ENCODE measurements at places on chromosomes 4 and X. TPM values are rescaled to one million over a fixed set of nuclear protein-coding genes. Genes with fewer than 3 reads are reported as not detected.

CT45A3 gene
- not detected for total RNA-seq

GRCh38 chr4:27117453-27117852 is 256.8 kb downstream of the STIM2 start:
- no peak for DNase-seq

DNA sequence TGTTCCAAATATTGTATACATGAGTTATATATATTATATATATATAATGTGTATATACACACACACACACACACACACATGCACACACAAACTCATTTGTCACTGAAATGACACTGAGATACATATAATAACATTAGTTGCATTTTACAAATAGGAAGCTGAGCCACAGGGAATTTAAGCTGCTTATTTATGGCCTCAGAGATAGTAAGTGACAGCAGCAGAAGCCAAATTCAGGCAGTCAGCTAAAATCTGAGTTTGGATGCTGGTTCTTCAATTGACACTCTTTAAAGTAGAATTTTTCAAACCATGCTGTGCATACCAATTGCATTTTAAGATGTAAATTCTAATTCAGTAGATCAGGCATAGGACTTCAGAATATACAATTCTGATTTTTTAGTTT is 163.3 kb upstream of the CTSO start:
- DNase-seq = no peak

DNA sequence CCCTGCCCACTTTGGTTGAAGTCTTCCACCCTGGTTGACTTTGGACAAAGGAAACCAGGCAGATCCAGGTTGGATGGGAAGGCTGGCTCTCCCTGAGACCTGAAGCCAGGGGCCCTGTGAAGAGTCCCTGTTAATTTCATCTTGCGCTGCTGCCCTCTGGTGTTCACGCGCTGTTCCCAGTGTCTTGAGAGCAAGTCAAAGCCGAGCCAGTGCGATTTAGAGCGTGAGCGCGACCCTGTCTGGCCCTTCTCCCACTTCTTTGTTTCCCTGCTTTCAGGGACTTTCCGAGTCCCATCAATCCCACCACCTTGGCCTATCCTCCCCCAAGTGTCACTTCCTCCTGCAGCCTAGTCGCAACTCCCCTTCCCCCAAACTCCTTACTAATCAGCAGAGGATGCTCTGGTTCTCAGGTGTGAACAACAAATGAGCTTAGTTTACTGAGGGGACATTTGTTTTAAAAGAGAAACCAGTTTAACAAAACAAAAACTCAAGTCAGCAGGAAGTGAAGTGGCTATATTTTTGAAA is 25.8 kb upstream of the CHRNA9 start:
- peak; percentile 97 for DNase-seq

BEND2 gene
- 0.11 TPM for total RNA-seq

GRCh38 chr4:94947681-94948108 is 189.9 kb downstream of the BMPR1B start:
- no peak for DNase-seq

DNA sequence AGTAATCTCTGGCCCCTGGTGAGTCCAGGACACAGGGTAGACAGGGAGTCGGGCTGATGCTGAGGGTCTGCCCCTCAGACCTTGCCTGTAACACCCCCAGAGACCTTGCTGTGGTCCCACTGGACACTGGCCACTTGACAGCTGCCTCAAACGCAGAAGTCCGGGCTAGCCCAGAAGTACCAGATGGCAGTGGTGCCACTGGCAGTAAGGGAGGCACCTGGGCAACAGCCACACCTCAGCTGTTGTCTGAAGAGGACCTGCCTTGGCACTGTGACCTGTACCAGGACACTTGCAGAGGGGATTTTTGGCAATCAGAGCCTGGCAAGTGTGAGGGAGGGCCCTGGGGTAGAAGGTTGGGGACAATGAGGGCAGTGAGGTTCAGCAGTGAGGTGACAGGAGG is 63.3 kb upstream of the UXT start:
- no peak for DNase-seq

DNA sequence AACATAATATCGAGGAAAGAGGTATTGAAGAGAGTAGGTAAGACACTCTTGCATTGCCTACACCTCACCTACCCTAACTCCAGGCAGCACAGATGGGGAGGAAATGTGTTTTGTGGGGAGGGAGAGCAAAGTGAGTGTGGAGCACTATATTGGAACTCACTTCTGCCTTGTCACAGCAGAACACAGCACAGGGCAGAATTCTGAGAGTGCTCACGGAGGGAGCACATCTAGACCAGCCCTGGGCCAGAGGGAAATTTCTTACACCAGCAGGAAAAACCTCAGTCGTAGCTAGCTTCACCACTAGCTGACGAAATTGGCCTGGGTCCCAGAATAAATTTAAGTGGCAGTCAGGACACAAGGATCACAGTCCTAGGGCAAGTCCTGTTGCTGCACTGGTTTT is 517.3 kb downstream of the TMA16 start:
- DNase-seq = no peak

GRCh38 chrX:9646471-9647224 is 119.0 kb downstream of the GPR143 start:
- DNase-seq = peak; percentile 61

ARR3 gene
- total RNA-seq = not detected

VCX2 gene
- not detected for total RNA-seq

FAM199X gene
- 14.6 TPM for total RNA-seq

- DNase-seq = no peak
Measured at GRCh38 chr4:27787195-27787594, 926.6 kb downstream of the STIM2 start.

- DNase-seq = no peak
Measured at GRCh38 chr4:1871471-1872021, 353 bp downstream of the NSD2 start.

ZNF711 gene
- 7.7 TPM for total RNA-seq

DNA sequence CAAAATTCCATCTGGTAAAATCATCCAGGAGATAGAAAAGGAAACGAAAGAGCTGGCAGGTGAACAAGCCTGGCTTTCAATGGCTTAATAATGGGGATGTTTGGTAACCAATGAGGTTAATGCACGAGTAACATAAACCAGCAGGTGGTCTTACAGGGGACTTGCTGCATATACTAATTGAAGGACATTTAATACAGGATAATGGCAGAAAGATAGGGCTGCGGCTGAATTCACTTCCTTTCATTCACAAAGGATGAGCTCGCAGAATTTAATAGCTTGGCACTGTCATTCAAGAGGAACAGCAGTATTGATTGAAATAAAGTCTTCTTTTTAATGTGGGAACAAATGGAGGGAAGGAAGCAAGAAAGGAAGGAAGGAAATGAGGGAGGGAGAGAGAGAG is 156.3 kb upstream of the RAI2 start:
- DNase-seq = no peak

SSX4 gene
- not detected for total RNA-seq

KDR gene
- total RNA-seq = 15.6 TPM

DNA sequence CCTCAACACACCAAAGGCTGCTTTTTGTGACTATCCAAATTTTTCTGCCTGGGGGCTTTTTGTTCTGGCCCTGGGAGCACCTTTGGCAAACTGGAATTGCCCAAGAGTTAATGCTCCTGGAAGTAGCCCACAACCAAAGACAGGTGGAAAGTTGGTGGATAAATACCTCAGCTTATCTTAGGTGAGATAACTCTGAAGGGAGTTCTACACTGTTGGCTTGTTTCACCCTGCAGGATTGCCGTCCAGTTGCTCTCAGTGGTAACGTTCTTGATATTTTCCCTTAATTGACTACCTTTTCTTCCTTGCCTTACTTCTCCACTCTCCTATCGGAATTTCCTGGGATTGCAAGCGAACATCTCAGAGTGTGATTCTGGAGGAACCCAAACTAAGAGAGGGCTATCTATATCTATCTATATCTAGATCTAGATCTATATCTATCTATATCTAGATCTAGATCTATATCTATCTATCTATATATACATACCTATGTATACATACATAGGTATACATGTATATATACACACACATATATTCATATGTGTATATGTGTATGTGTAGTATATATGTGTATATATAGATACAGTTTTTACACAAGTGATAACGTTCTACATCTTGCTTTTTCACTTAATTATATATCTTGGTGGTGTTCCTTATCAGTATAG is 82.6 kb upstream of the DHX15 start:
- DNase-seq = no peak

DRP2 gene
- 0.15 TPM for total RNA-seq

GRCh38 chrX:123738378-123738940 is 5.6 kb upstream of the THOC2 start:
- no peak for DNase-seq

- peak; percentile 81 for DNase-seq
Measured at GRCh38 chrX:71935476-71935875, 24.8 kb downstream of the NHSL2 start.

- DNase-seq = no peak
Measured at GRCh38 chr4:173056271-173056670, 112.3 kb upstream of the GALNT7 start.

GRCh38 chr4:36385951-36386571 is 104.6 kb downstream of the DTHD1 start:
- DNase-seq = no peak

Measured in right cardiac atrium (tissue), 5 donors.